ENCODE measurements at places on chromosomes 7 and 10.

DNA sequence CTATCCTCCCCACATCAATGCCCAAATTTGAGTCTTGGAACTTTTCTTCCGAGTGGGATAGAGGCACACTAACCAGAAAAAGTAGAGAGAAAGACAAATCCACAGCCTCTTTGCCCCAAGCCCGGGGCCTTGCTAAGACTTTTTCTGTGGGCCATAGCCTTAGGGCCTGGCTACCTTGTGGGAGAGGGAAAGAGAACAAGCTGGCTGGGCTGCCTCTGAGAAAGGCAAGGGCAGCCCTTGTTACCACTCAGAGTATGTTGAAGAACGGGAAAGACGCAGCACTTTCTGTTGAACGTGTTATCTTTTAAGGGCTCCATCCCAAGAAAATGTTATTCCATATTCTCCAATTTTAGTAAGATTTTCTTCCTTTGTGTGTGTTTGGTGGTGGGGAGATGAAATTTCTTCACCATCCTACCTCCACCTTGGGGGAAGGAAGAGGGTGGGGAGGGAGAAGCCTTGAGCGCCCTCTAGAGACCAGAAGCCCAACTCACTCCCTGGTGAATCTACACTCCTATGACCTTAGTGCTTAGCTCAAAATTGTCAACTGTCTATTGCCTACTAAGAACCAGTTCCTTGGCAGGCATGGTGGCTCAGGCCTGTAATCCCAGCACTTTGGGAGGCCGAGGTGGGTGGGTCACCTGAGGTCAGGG lies 3.9 kb upstream of the NRF1 start:
- DNase-seq = peak; percentile 17

GRCh38 chr10:93876381-93876780 lies 17.4 kb upstream of the SLC35G1 start:
- no peak for DNase-seq

DNA sequence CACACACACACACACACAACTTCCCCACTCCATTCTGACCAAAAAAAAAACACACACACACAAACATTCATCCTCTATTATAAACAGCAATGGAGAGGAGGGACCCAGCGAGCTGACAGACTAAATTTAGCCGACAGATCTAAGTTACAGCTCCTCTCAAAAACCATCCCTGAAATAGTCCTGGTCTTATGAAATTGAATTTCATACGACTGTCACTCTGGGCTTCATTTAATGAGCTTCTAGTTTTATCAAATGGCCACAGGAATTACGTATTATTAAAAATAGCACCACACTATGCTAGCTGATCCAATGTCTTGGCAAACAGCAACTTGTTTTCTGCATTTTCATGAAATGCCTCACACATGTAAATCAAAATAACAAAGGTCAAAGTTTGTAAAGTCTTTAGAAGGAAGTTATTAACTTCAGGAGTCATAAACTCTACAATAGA lies 131.3 kb upstream of the ASAH2 start:
- DNase-seq = no peak

DNA sequence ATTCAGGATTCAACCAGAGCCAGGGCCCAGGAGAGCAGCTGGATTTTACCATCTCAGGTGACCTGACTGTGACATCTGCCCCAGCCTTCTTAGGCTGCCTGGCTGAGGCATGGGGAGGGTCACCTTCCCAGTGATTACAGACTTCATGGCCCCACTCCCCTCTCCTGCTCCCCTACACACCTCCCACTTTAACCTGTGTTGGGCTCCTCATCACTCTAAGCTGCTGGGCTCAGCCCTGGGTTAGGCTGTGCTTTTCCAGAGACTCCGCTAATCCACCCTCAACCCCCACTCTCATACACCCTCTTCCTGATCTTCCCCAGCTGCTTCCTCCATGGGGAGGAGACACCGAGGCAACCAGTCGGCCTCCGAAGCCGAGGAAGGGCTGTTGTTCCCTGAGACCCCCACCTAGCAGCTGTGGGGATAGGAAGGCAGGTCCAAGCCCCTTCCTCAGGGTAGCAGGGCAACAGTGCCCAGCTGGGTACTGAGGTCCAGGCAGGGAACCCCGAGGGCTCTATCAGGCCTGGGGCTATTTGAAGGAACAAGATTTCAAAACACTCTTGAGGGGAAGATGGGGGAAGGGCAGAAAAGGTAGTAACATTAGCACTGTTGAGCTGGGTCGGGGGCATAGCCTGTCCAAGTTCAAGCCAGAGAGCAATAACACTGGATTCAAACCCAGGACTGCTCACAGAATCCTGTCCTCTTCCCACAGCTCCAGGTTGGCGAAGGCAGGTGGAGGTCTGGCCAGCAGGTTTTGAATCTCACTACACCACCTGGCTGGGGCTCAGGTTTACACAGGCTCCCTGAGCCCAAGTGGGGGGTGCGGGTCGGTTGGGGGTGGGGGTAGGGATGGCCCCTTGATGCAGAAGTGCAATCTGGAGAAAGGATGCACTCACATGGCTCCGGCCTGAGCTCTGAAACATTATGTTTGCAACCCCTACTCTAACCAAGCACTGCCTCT lies 1.8 kb downstream of the IMPDH1 start:
- no peak for DNase-seq

GRCh38 chr7:64868499-64868898 lies 34.6 kb upstream of the ZNF273 start:
- DNase-seq = no peak

GRCh38 chr7:45689011-45689796 lies 115.0 kb downstream of the ADCY1 start:
- DNase-seq = no peak

- DNase-seq = no peak
Observed at GRCh38 chr7:155533120-155533826, 13.1 kb downstream of the CNPY1 start.

- no peak for DNase-seq
Observed at GRCh38 chr10:89548673-89549072, 13.3 kb upstream of the SLC16A12 start.

- peak; percentile 57 for DNase-seq
Observed at GRCh38 chr10:75187961-75188426, 22.6 kb upstream of the VDAC2 start.

DNA sequence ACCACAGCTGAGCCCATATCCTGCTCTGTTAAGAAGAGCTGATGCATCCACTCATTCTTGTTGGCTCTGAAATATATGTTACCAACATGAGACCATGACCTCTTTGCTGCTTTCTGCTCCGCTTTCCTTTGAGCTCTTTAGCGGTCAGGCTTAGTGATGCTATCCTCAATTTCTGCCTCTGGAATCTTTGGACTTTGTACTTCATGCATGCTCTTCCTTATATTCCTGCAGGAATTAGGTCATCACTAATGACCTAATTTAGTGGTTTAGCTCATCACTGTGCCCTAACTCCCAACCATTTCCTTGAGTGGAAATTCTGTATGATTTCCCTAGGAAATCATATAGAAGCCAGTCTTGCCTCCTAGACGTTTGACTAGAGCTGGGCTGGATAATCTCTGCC lies 119.5 kb downstream of the AOAH start:
- no peak for DNase-seq

GRCh38 chr7:132402096-132402495 lies 174.2 kb downstream of the PLXNA4 start:
- no peak for DNase-seq

DNA sequence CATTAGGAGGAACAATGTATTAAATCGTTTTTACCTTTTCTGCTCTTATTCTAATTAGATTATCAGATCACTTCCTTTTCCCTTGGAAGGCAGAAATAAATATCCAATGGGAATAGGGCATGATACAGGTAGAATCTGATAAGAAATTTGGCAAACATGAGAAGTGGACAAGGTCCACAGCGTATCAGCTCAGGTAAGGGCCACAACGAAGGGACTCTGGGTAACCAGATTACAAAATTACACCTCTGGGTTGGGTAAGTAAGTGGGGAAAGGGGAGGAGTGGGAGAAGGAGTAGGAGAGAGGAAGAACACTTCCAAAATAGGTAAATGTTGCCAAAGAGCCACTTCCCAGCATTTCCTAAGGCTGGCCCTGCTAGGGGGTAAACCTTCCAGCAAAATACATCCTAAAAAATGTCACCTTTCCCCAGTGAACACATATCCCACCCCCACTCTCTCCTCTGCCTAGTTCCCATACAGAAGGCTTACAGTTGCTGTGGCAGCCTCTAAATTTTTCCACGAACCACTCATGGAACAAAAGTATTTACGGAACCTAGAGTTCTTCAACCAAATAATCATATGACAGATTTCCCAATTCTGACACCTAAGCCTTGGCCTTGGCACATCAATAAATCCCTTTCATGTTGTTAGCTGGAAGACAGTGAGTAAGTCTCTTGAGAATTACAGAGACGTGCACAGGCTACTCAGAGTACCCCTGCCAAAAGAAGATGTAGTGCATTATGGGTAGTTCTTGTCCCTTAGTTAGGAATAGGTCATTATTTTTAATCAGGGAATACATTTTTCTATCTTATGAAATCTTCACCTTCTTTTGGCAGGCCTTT lies 51.5 kb upstream of the DLX6 start:
- no peak for DNase-seq

DNA sequence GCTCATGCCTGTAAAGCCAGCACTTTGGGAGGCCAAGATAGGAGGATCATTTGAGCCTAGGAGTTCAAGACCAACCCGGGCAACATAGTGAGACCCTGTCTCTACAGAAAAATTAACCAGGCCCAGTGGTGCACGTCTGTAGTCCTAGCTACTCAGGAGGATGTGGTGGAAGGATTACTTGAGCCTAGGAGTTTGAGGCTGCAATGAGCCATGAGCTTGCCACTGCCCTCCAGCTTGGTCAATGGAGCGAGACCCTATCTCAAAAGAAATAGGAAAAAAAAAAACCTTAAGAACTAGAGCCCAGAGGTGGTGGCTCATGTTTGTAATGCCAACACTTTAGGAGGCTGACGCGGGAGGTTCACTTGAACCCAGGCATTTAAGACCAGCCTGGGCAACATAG lies 2.2 kb downstream of the STRA8 start:
- DNase-seq = no peak

DNA sequence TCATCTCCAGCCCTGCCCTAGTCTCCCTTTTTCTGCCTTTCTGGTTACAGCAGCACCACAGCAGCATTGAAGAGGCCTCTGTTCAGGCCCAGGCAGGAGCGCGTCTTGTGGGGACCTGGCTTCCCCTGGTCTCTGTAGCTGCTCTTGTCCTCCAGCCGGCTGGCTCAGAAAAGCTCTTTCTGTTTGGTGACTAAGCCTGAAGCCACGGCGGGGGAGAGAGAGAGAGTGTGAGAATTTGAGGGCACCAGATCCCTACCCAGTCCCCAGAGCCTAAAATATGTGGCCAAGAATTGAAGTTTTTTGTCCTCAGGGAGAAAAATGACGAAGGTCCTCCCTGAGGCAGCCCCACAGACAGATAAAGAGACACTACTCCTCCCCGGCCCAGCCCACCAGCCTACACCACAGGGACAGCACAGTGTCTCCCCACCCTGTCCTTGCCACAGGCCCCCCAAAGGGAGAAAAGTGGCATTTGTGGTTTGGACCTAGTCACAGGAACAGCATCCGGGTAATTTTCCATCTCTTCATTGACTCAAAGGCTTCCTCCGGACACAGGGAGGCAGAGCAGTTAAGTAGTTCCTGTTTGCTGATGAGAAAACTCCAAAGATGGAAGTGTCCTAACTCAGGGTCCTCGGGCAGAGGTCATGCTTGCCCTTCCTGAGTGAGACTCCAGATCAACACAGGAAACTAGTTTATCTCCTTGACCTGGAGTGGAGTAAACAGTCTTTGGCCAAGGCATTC lies 13.3 kb upstream of the FAM180A start:
- DNase-seq = no peak

GRCh38 chr10:67917169-67917568 lies 32.7 kb downstream of the SIRT1 start:
- no peak for DNase-seq

- DNase-seq = no peak
Observed at GRCh38 chr10:132676193-132676891, 109.6 kb downstream of the NKX6-2 start.

DNA sequence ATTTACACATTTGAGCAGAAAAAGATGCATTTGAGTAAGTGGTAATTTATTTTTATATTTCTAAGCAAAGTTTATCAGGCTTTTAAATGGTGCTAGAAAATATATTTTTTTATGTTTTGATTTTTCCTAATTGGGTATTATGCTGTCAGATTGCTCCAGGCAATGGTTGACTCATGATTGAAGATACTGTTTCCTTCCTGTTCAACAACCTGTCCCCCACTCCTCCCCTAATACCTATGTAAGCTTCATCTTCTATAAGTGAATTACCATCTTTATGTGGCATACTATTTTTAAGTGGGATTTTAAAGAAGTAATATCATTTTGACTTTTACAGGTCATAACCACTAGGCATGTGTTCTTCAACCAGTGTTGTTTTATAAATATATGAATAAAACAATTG lies 21.4 kb downstream of the TSPAN13 start:
- DNase-seq = no peak

DNA sequence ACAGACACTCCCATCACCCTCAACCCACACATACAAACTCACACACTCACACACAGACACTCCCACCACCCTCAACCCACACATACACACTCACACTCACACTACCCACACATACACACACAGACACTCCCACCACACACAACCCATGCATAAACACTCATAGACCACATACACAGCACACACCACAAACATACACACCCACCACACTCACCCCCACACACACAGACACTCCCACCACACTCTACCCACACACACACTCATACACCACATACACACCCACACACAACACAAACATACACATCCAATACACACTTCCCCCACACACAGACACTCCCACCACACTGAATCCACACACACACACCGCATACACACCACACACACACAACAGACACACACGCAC lies 521.2 kb downstream of the TCERG1L start:
- DNase-seq = no peak

DNA sequence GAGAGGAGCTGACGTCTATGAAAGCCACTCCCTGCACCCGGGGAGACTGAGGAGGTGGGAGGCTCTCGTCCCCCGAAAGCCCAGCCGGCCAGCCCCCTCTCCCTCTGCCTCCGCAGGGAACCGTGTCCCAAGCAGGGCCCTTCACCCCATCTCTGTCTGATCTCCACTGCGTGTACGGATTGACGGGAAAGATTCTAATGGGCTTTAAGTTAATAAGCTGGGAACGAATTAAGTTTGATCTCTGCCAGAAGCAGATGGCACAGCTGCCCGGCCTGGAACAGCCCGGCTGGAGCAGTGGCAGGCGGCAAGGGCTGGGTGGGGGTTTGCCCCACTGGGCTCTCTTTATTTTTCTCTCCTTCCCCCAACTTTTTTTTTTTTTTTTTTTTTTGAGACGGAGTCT lies 6.1 kb upstream of the SLC29A4 start:
- no peak for DNase-seq

GRCh38 chr10:50623663-50624412 lies at the start of gene SGMS1:
Gene SGMS1, minus strand, starts transcription at chr10:50623956. Its CDS starts 279,842 bp downstream, at chr10:50344114.
- peak; percentile 67 for DNase-seq

DNA sequence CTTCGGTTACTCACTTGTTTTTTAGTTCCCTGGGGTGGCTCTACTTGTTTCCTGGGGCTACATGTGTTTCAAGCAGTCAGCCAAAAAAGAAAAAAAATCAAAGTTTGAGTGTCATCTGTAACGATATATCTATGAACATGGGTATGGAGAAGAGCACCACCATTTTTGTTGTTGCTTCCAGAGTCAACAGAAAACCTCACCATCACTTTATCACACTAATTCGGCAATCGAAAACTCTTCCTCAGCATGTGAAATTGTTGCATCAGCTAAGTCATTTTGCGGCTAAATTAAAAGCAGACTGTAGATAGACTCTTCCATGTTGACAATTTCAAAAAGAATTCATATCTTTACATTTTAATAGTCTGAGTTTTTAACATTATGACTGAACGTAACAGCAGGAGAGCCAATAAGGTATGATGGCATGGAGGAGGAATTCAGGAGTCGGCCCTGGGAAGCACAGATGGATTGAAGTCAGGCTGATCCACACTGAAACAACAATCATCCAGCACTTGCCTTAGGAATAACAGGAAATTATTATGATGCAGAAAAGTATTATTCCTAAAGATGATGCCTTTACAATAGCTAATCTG lies 455.7 kb upstream of the KLF6 start:
- no peak for DNase-seq

Data from activated gamma-delta T cell treated with anti-CD3 and anti-CD28 coated beads, Interleukin-2, amount 50 U/mL, for 16 hours (primary cell).